Daoy (cell line): ENCODE measurements at places on chromosomes 12 and 14. TPM values are rescaled to one million over a fixed set of nuclear protein-coding genes. Genes with fewer than 3 reads are reported as not detected.

SPIC gene
- not detected in 2 replicates for total RNA-seq

RND1 gene
- total RNA-seq, result 0.51 and 4.7 TPM in 2 replicates

STAC3 gene
- 0.69 TPM in 1 of 2 replicates, not detected in the other for total RNA-seq

SMCO2 gene
- not detected in 2 replicates for total RNA-seq

GPRC5D gene
- total RNA-seq, result not detected in 2 replicates

RNF212B gene
- not detected in 2 replicates for total RNA-seq

ESPL1 gene
- total RNA-seq, result 29.0 and 31.6 TPM in 2 replicates

TAS2R50 gene
- 0.34 TPM in 1 of 2 replicates, not detected in the other for total RNA-seq

AVPR1A gene
- 0.11 TPM in 1 of 2 replicates, not detected in the other for total RNA-seq

HOTAIR gene
- total RNA-seq, result 1.5 and 2.2 TPM in 2 replicates

OR6C1 gene
- not detected in 2 replicates for total RNA-seq

CELA1 gene
- not detected in 2 replicates for total RNA-seq

ACVRL1 gene
- total RNA-seq, result 1.7 and 2.9 TPM in 2 replicates

FOXN3 gene
- total RNA-seq, result 17.7 and 34.4 TPM in 2 replicates

COX8C gene
- not detected in 2 replicates for total RNA-seq

CCDC63 gene
- total RNA-seq, result not detected in 2 replicates

RNASE4 gene
- total RNA-seq, result 2.4 and 5.2 TPM in 2 replicates

MYO1H gene
- not detected in 2 replicates for total RNA-seq

MYO1A gene
- total RNA-seq, result not detected in 2 replicates

BLOC1S1 gene
- 112 and 135 TPM in 2 replicates for total RNA-seq

IRAK3 gene
- total RNA-seq, result 0.09 and 0.17 TPM in 2 replicates

RASAL1 gene
- 0.06 TPM in 1 of 2 replicates, not detected in the other for total RNA-seq

DTX1 gene
- 0.24 and 2.3 TPM in 2 replicates for total RNA-seq

BCL11B gene
- 2.9 and 4.4 TPM in 2 replicates for total RNA-seq

KRT80 gene
- 4.4 and 5.5 TPM in 2 replicates for total RNA-seq

OSGEP gene
- total RNA-seq, result 79.5 and 87.9 TPM in 2 replicates

SLC35F4 gene
- total RNA-seq, result not detected in 2 replicates

CD4 gene
- total RNA-seq, result not detected in 2 replicates

CLEC2A gene
- not detected in 2 replicates for total RNA-seq

TMEM119 gene
- total RNA-seq, result 0.57 and 1.1 TPM in 2 replicates

COCH gene
- 35.5 and 43.5 TPM in 2 replicates for total RNA-seq

HOXC9 gene
- 7.3 and 12.6 TPM in 2 replicates for total RNA-seq

SP1 gene
- total RNA-seq, result 18.3 and 21.8 TPM in 2 replicates

AKAP6 gene
- 0.48 and 2.1 TPM in 2 replicates for total RNA-seq

CCDC38 gene
- 0.06 TPM in 1 of 2 replicates, not detected in the other for total RNA-seq

PTGER2 gene
- total RNA-seq, result 6.5 and 7.0 TPM in 2 replicates

RIPK3 gene
- not detected in 2 replicates for total RNA-seq

VASH1 gene
- total RNA-seq, result 2.7 and 2.9 TPM in 2 replicates

CKB gene
- total RNA-seq, result 24.7 and 28.1 TPM in 2 replicates

SLCO1A2 gene
- not detected in 2 replicates for total RNA-seq

LUM gene
- total RNA-seq, result 1.0 and 2.6 TPM in 2 replicates

KRT71 gene
- not detected in 2 replicates for total RNA-seq

CDKN1B gene
- 29.7 and 41.9 TPM in 2 replicates for total RNA-seq

TAS2R19 gene
- total RNA-seq, result 9.0 TPM in 1 of 2 replicates, not detected in the other

BCAT1 gene
- total RNA-seq, result 101 and 104 TPM in 2 replicates

SYNDIG1L gene
- not detected in 2 replicates for total RNA-seq

MEG3 gene
- 13.5 and 14.3 TPM in 2 replicates for total RNA-seq

TMTC1 gene
- total RNA-seq, result 4.3 and 6.7 TPM in 2 replicates

KRT72 gene
- not detected in 2 replicates for total RNA-seq
